Stimulated activated CD8-positive, alpha-beta memory T cell treated with anti-CD3 and anti-CD28 coated beads, Interleukin-15, amount 100 ng/mL, for 4 hours (primary cell): ENCODE measurements at places on chromosomes 1 and 21.

GRCh38 chr1:58911841-58912499 lies 128.1 kb upstream of the JUN start:
- no peak for DNase-seq

DNA sequence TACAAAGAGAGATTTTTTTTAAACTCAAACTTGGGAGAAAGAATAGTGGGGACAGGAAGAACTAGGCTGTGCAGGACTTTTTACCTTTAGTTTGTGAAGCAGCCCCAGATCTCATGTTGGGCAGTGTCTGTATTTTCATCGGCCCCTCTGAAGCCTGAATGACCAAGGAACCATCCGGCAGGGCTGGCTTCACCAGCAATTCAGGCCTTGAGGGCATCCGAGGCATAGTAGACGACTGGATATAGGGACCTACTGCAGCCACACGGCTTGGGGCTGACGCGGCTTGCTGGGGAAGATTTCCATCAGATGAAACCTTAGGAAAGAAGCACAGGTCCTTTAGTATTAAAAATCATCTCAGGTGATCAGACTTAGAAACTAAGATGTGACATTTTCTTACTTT lies 43.7 kb downstream of the TP53BP2 start:
- no peak for DNase-seq

GRCh38 chr1:8516278-8516777 lies 198.4 kb downstream of the SLC45A1 start:
- DNase-seq: no peak

GRCh38 chr21:23811805-23812204 lies 1795.5 kb downstream of the MRPL39 start:
- no peak for DNase-seq

DNA sequence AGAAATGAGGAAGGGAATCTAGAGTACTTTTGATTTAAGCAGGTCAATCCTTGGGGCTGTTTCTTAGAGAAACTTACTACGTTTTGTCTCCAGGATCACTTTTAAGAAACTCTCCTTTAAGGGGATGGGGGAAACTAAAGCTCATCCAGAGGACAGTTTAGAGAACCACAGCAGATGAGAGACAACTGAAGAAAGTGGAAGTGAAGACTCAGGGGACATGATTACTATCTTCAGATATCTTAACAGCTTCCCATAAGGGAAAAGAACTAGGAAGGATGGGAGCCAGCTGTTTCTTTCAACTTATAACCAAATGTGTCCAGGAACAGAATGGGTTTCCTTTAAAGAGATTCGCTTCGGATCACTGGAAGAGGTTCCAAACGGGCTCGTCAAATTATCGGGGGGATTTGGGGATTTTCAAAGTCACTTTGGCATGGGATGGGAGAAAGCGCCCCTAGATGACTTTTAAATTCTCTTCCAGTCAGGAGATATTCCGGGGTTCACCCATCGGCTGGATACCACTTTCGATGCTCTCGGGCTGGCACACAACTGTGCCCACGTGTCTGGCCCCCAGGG lies 1.2 kb downstream of the SCMH1 start:
- DNase-seq: no peak

- no peak for DNase-seq
Measured at GRCh38 chr1:46363121-46363520, 22.5 kb downstream of the NSUN4 start.

- no peak for DNase-seq
Measured at GRCh38 chr1:242691610-242691945, 167.1 kb upstream of the PLD5 start.

DNA sequence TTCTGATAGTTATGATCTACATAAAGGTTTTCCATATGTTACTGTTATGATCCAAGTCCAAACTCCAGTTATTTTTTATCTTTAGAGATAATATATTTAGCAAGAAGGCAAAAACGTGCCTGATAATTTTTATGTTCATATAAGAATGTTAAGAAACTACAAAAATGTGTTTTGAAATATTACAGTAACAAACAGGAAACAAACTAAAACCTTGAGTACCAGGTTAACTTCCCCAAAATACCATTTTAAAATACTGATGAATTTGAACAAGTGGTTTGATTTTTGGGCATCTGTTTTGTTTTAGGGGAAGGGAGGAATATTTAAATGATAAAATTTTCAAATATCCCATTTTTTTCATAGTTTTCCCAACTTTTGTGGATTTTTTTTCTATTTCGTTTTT lies 124.8 kb downstream of the NR5A2 start:
- DNase-seq: no peak

GRCh38 chr21:45737485-45738166 lies 94.1 kb downstream of the PCBP3 start:
- no peak for DNase-seq

- peak; percentile 36 for DNase-seq
Measured at GRCh38 chr21:42193131-42193671, 25.7 kb upstream of the ABCG1 start.

- no peak for DNase-seq
Measured at GRCh38 chr1:171901245-171901644, 59.9 kb downstream of the DNM3 start.

DNA sequence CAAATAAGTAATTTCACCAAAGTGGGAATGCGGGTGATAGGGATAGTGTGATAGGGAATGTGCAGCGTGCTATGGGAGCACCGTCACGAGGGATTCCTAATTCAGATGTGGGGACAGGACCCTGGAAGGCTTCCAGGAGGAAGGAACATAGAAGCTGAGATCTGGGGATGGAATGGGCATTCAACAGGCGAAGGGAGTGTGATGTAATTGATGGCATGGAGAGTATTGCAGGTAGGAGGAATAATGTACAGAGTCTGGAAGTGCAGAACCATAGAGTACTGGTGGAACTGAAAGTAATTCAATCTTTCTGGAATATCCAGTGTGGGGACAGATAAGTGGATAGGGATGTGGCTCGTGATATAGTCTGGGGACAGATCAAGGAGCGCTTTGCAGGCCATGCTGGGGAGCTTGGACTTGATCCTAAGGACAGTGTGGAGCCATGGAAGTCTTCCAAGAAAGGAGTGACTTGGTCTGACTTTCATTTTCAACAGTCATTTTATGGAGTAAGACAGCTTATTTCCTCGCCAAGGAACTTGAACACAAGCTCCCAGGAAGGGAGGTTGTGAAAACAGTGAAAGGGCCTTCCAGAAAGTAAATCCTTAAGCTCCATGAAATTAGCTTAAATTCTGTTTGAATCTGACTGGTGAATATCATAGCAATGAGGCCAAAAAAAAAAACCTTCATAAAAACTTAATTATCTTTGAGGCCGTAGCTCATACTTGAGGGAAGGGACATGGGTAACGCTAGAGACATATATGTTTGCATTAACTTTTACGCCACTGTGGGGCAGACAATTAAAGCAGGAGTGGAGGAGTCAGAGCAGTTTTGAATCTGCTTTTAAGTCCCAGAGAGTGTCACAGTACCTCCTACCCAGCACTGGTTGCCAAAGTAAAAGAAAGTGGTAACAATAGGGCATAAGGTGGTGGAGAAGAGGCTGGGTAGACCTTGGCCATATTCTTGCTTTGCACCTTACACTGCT lies 55.8 kb downstream of the ROR1 start:
- no peak for DNase-seq

DNA sequence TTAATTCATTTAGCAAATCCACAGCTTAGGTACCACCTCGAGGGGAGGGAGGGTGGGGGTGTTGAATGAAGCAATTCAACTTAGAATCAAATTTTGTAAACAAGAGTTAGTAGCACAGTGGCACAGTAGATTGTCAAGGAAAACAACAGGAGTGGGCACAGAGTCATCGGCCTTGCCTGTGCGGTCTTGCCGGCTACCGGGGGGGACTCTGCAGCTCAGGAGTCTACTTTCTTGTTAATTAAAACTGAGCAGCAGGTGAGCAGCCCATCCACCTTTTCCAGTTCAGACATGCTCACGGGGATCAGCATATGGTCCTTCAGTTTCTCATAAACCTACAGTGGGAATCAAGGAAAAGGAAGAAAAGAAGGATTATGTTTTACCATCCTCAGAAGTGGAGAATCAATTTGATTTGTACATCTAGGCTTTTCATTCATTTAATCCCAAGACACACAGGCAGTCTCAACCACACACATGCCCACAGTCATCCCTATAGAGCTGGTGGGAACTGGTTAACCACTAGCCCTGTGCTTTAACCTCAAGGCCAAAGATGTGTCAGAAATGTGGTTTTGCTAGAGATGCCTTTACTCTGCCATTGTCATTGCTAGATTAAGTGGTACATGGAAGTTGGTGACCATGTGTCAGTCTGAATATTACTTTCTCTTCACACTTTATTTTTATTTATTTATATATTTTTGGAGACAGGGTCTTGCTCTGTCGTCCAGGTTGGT lies 45.0 kb upstream of the BCL10 start:
- DNase-seq: no peak

GRCh38 chr1:237154157-237154556 lies 112.2 kb downstream of the RYR2 start:
- no peak for DNase-seq

DNA sequence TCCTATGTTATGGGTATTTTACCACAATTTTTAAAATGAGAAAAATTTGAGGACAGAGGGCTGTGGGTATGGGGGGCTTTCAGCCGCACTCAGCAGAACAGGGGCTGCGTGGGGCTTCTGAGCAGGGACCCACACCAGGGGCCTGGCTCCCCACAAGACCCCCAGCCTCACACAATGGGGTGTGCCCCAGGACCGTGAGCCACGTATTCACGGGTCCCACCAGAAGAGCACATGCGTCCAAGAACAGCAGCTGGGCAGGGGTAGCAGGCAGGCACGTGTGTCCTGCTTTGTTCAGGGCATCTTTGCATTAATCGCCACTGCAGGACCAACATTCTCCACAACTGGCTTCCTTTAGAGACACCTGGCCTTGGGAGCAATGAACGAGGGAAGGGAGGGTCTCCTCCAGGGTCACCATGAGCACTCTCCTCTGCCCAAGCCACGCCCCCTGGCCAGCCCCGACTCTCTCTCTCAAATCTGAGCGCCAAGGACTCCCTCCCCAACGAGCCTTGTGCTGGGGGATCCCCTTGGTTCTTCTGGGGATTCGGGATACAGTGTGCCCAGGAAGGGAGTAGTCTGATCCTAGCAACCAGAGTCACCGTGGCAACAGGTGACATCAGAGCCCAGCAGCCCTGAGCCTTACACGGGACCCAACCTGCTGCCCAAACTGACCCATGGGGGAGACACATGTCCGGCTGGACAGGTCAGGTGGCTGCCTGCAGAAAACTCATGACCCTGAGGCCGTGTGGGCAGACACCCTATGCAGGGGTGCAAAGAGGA lies 7.4 kb upstream of the ARF1 start:
- DNase-seq: no peak

GRCh38 chr1:246577082-246577719 lies 10.9 kb downstream of the CNST start:
- no peak for DNase-seq

DNA sequence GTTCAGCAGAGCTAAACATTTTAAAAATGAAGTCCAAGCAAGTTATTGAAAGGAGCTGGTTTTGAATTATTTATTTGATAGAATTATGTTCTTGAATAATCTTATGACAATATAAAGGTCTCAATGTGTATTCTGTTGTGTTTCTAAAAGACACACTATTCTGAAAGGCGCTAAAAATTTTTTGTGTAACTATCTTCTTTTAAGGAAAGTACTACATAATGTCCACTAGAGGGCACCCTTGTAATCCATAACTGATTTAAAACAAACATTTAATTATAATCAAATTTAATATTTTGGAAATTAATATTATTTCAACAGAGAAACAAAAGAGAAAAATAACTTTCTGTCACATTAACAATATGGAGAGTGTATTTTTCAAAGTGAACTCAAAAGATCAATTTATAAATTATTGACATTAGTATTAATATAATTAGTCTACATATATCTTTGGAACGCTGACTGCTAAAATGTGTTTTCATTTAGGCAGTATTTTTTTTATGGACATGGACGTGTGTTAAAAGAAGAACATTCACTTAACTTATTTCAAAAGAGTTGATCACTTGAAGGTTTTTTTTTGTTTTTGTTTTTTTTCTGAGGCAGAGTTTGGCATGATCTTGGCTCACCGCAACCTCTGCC lies 248.4 kb downstream of the DENND1B start:
- no peak for DNase-seq

GRCh38 chr1:62962901-62963776 lies 179.2 kb downstream of the ATG4C start:
- DNase-seq: no peak

DNA sequence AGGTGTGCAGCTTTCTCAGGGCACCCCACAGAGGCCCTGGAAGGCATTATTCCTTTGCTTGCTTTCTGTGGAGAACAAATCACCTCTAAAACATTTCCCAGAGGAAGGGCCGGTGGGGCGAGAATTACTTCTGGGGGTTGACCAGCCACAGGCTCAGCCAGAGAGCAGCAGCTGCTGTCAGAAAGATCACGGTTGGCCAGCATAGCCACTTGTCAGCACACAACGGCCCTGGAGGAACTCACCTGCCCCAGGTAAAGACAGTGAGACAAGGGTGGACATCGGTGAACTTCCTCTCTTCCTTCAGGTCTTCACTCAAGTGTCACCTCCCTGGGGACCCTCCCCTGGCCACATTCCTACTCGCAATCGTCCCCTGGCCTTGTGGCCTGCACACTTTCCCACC lies 69.5 kb upstream of the CLDN14 start:
- no peak for DNase-seq

DNA sequence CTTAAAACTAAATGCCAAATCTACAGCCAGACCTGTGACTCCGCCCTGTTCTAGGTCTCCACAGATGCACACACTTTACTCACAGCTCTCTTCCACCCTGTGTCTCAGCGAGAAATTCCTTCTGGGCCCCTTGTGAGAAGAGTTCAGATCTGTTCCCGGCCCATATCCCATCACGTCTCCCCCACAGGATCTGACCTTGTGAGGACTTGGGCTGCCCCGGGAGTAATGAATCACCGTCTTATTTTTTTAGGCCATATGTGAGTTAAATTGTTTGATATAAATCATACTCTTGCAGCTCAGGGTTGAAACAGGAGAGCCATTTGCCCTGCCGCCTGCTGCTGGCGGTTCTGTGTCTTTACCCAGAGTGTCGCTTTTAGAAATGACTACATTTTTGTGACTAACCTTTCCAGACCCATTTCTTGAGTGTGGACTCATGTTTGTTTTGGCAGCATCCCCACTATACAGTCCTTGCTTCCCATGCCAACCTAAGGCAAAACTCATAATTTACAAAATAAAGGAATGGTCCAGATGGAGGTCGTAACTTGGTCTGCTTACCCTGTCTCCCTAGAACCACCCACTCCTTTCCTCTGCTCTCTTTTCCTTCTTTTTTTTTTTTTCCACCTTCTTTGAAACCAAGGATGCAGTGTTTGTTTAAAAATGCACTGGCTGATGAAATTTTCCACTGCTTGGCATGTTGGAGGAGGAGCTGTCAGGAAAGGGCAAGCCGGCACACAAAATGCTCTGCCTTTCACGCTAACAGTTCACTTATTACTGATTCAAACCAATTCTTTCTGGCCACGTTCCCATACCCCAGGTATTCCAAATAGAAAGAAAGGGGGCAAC lies 98.0 kb upstream of the C1orf105 start:
- DNase-seq: no peak

GRCh38 chr1:31573261-31573660 lies 3.1 kb upstream of the TINAGL1 start:
- no peak for DNase-seq

DNA sequence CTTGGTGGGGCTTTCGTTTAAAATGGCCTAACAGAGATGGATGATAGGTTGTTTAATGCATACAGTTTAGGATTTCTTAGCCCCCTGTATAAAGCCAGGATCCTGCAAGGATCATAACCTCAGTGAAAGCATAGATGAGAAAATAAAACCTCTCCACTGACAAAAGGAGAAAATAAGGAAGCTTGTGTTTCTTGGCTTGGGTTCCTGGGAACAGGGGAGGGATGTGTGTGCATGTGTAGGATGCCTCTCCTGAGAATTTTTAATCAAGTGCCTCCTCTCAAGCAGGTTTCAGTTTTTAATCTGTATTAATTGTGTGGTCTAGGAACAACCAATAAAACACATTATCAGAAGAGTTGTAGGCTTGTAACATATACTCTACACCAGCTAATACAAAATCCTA lies 26.1 kb downstream of the PRKACB start:
- no peak for DNase-seq
